Stimulated activated CD4-positive, alpha-beta T cell treated with anti-CD3 and anti-CD28 coated beads, TNF-alpha, amount 100 ng/mL, for 4 hours (primary cell): ENCODE measurements at places on chromosomes 11 and 22.

DNA sequence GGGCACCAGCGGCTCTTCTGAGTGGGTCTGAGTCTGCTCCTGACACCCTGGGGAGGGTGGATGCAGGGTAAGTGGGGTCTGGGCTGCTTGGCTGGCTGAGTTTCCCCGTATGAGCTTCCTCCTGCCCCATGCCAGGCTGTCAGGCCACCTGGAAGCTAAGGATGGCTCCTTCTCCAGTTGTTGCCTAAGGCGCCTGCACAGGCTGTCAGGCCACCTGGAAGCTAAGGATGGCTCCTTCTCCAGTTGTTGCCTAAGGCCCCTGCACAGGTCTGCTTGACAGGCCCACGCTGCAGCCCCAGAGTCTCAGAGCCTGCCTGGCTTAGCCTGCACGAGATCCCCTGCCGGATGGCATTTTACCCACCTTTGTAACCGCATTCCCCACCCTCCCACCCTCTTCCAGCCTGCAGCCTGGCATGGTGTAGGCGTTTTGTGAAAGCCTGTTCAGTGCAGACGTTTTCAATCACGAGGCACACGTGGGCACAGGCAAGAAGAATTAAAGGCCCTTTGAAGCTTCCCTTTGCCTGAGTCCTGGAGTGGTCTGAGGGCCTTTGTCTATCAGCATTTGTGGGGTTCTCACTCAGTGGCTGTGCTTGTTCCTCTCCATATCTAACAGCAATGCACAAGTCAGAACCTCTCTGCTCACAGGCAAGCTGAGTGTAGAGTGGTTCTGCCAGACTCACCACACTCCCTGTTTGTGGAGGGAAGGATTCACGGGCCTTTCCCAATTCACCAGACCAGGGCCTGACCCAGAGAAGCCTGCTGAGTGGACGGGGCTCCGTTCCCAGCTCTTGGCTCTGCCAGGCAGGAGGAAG, 40.2 kb upstream of the B3GAT1 start:
- no peak for DNase-seq

DNA sequence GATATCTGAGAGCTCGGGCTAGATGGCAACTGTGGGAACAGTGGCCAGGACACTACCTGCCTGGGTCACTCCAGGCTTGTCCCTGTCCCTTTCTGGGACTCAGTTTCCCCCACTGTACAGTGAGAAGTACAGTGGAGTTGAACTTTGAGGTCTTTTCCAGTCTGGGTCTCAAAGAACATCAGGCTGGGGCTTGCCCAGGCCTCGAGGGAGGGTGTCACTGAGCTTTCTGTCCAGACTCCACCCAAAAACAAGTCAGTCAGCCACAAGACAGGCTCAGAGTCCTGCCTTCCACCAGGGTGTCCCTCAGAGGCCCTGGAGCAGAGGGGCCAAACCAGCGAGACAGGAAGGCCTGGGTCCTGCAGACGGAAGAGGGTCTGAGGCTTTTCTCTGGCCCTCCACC, 2.0 kb upstream of the PLA2G3 start:
- DNase-seq, result no peak

DNA sequence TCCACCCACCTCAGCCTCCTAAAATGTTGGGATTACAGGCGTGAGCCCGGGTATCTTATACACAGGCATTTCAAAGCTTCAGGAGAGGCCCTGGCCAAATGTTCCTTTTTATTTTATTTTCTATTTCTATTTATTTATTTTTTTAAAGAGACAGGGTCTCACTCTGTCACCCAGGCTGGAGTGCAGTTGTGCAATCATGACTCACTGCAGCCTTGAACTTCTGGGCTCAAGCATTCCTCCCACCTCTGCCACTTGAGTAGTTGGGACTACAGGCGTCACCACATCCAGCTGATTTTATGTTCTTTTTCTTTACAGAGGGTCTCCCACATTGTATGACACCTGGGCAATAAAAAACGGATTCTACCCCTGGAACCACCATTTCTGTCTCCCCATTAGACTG, 71.2 kb downstream of the FBXO7 start:
- DNase-seq, result no peak

DNA sequence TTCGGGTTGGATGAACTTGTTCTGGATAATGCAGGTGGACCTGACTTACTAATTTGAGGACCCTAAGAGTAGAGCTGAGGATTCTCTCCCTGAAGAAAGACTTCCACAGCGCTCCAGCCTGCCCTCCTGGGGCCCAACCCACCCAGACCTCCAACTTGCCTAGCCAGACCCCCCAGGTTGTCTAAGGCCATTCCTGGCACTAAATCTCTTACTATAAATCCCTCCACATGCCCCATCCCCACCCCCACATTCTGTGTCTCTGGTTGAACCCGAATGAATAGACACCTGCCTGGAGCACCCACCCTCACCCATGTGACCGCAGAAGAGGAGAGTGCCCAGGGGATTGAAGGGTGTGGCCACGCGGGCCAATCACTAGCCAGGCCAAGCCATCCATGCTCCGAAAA, 1480.0 kb downstream of the TBC1D22A start:
- DNase-seq, result no peak

DNA sequence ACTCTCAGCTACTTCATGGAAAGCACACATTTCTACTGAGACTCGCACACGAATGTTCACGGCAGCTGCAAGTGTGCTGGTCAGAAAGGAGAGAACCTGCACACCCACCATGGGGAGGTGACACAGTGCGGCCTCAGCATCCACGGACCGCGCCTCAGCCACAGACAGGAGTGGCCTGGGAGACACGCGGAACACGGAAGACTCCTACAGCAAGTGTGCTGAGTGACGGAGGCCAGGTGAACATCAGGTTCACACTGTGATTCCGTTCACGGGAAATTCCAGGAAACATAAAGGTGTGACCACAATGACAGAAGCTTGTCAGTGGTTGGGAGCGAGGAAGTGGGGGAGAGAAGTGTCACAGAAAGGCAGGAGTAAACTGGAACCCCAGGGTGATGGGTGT, 13.3 kb upstream of the MOB2 start:
- no peak for DNase-seq

DNA sequence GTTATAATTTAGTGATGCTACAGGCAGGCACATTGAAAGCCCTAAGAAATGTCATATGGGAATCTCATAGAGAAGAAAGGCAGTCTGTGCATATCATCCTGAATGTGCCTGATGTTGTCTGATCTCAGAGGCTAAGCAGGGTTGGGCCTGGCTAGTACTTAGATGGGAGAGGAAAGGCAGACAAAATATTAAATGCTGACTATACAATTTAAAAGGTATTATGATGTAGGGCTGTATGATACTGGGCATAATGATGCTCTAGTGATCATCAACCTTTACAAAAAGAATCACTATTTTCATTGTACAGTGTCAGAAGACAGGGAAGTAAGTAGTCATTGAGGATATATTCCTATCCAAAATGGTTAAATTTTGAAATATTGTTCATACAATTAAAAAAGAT, 119.8 kb downstream of the UVRAG start:
- no peak for DNase-seq
